ENCODE measurements at places on chromosomes 16 and 17.

DNA sequence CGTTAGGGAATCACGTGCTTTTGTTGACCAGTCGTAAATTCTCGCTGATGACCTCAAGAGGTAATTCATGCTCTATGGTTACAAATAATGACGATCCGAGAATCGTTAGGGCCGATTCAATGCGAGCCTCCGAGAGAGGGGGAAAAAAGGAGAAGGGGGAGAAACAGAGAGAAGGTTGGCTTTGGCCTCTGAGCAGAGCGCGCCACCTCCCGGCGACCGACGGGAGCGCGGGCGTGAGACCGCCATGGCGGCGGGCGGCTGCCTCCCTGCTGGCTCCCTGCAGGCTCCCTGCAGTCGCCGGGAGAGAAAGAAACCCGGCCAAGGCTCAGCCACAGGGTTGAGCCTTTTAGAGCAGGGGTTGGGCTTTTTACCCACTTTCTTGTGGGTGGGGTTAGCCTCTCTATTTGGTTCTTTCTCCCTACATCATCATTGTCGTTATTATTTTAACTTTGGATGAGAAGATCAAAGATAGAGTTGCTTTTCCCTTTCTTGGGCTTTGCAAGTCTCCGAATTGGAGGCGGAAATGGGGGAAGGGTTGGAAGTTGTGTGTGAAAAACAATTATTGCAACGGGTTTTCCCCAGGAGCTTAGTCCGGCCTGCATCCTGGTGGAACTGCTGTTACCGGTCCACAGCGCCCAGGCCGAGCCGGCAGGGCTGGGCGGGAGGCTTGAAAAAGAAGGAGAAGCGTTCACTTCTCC lies 410 bp upstream of the HOXB5 start:
- peak; percentile 83 for DNase-seq

DNA sequence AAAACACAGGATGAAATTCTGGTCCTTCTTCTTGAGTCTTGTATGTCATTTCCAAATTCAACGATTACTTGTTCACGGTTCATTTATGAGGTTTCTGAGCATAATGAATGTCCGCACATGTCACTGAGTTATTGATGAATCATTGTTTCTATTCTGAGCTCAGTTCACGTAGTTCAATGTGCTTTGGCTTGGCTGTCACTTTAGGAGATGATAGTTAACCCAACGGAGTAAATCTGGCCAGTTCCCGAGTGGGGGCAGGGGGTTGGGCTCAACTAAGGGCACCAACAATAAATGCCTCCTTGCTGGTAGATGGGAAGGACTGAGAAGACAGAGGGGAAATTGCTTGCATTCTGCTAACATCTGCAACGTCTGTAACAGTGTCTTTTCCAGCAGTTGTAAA lies 239.4 kb upstream of the HSBP1 start:
- no peak for DNase-seq

- peak; percentile 49 for DNase-seq
Observed at GRCh38 chr17:82120148-82120547, 22.1 kb upstream of the FASN start.

GRCh38 chr17:41456204-41456603 lies 11.0 kb downstream of the KRT32 start:
- DNase-seq = no peak

GRCh38 chr17:56172517-56172982 lies 19.3 kb downstream of the ANKFN1 start:
- no peak for DNase-seq

GRCh38 chr17:47267354-47267828 lies 13.8 kb downstream of the ITGB3 start:
- DNase-seq = no peak

GRCh38 chr17:50169121-50169764 lies 3.4 kb downstream of the SGCA start:
- peak; percentile 50 for DNase-seq

DNA sequence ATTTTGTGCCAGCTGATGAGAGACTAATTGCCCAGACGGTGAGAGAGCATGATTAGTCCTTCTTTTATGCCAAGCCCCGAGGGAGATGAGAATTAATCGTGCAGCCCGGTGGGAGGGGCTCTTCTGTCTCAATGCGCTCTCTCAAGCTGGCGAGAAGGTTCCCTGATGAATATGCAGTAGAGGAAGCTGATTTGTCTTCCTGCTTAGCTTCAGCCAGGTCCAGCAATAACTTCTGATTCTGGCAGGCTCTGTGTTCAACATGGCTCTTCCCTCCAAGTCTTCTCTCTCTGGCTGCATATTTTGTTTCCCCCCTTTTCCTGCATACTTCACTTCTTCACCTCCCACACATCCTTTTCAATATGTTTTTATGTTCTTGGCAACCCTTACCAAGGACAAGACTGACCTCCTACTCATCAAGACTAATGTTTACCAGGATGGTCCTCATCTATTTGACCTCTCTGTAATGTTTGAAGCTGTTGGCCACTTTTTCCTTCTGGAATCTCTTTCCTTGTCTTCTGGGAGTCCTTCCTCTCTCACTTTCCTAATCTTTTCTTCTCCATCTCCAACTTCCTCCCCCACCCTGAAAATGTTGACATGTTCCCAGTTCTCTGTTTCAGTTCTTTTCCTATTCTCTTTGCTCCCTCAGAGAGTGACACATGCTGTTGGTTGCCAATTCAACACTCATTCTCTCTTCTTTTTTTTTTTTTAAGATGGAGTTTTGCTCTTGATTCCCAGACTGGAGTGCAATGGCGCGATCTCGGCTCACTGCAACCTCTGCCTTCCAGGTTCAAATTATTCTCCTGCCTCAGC lies 33.1 kb downstream of the ARL4D start:
- no peak for DNase-seq

DNA sequence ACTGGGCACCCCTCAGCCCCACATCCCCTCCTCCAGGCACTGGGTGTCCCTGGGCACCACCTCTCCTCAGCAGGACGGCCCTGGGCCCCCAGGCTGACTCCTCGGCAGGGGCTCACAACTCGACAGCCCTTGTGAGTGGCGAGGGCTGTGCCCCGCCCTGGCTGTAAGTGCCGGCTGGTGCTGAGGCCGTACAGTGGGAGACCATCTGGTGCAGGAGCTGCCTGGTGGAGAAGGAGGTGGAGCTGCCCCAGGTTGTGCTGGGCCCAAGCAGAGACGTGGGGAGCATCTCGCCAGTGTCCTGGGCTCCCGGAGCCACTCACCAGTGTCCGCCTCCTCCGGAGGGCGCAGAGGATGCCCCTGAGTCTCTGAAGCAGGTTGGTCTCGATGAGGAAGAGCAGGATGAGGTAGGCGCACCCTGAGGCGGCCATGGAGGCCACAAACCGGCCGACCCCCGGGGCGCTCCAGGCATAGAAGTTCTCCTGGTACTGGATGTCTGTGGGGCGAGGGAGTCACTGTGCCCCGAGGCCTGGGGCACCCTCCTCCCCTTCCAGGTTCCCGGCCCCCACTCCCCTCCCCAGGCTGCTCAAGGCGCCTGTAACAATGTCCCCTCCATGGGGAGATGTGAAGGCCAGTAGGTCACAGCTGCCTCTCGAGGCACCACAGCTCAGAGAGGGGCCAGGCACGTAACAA lies 15.1 kb upstream of the RNPS1 start:
- no peak for DNase-seq

GRCh38 chr16:77736879-77737278 lies 14.6 kb downstream of the NUDT7 start:
- no peak for DNase-seq

DNA sequence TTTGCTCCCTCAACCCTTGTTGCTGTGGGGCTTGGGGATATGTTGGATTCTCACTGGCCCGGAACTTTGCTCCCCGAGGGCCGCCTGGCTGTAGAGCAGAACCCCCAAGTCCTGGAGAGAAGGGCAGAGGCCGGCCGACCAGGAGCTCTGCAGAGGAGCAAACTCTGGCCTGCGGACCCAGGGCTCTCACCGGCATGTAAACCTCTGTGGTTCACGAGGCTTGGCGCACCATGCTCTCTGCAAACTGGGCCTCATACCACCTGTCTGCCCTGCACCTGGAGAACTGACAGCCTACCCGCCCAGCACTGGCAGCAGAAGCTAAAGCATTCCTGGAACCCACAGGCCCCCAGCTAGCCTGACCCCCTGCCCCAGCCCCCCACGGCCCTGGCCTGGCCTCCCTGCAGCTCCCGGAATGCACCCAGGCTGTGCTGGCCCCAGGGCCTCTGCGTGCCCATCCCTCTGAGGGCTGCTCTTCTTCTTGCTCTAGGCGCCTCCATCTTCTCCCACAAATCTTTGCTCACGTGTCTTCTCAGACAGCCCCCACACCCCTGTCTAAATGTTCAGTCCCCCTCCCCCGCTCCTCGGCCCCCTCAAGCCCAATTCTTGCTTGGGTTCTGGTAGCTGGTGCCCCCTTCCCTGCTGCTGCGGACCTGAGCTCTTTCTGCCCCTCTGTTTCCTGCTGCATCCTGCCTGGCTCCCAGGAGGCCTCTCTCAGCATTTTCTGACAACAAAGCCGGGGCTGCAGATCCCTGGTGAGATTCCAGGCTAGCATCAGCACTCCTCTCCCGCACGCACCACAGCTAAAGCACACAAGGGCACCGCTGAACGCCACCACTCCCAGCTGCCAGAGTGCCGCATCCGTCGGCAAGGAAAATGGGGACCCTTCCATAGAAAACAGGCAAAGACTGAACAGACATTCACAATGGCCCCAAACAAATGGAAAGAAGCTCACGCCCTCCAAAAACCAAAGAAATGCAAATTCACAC lies 23.3 kb downstream of the ACTG1 start:
- DNase-seq = no peak

DNA sequence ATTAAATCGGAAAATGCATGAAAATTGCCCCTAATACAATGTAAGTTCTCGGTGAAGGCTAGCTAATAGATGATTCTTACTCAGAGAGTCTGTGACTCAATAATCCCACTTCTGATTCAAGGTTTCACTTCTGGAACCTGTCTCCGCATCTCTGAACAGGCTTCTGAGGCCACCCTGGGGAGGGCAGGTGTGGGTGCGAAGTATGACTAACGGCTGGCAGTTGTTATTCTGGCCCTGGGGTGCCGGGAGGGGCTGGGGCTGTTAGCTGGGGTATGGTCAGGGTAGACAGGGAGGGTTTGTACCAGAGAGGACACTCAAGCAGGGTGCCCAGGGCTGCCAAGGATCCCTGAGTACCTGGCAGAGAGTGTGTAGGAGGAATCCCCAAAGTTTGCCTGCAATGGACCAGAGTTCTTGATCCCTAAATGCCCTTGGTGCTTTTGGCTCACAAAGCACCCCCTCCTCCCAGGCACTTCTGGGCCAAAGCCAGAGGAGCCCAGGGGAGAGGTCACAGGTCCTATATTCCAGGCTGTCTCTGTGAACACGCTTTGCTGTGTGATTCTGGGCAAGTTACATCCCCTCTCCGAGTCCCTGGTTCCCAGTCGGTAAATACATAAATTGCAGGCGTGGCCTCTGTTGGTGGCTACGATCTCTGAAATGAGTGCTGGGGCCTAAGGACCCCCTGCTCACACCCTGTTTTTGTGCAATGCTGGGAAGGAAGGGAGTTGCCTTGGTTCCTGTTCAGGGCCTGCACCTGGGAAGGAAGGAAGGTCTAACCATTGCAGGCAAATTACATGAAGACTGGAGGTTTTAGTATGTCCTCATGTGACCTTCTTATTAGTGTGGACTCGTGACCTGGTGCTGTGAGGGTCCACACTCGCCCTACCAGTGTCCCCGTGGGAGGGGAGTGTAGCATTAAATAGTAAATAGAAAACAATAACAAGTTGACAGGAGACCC lies 49.9 kb upstream of the CPNE2 start:
- peak; percentile 85 for DNase-seq

DNA sequence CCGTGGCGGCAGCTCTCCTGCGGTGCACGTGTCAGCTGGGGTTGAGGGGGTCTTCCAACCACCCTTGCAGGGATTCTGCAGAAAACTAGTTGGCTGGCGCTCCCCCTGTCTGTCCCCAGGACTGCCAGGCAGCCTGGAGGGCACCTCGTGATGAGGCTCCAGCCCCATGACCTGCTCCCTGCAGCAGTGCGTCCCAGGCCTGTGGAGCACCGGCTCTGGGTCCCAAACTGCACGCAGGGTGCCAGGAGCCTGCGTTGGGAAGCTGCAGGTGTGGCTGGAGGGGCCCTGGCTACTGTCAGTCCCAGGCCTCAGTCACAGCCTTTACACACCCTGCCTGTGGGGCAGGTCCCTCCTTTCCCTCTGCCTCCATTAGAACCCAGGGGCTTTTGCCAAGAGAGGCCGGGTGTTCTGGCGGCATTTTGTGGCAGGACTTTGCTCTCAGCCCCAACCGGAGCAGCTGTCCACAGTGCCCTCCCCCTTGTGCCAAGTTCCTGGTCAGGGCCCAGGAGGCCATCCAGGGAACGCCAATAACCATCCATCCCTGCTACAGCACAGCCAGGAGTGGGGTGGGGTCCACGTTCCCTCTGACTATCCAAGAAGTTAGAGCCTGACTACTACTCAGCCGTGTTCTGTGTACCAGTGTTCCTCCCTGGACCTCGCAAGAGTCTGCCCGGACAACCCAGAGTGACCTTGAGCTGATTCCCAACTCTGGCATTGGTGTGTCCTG lies 9.2 kb downstream of the CHMP6 start:
- DNase-seq = no peak

- peak; percentile 77 for DNase-seq
Observed at GRCh38 chr17:68200689-68201417, 47.0 kb upstream of the AMZ2 start.

DNA sequence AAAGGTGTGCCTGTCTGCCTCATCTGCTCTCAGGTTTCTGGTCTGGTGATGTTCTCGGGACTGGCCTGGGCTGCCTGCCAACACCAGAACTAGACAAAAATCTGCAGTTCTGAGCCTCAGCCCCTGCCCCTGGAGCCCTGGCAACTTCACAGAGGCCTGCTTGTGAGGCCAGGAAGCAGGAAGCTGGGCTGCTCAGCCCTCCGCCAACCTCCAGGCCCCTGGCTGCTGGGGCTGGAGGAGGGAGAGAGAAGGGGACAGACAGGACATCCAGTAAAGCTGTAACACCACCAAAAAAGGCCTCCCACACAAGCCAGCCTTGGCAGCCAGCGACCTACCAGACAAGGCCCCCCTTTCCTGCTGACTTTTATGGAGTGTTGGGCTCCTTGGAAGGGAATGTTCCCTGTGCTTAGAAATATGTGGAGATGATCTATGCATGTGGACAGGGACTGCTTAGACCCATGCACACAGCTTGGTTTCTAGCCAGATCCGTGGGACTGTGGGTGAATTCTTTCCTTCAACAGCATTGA lies 157.6 kb downstream of the XYLT1 start:
- DNase-seq = no peak

DNA sequence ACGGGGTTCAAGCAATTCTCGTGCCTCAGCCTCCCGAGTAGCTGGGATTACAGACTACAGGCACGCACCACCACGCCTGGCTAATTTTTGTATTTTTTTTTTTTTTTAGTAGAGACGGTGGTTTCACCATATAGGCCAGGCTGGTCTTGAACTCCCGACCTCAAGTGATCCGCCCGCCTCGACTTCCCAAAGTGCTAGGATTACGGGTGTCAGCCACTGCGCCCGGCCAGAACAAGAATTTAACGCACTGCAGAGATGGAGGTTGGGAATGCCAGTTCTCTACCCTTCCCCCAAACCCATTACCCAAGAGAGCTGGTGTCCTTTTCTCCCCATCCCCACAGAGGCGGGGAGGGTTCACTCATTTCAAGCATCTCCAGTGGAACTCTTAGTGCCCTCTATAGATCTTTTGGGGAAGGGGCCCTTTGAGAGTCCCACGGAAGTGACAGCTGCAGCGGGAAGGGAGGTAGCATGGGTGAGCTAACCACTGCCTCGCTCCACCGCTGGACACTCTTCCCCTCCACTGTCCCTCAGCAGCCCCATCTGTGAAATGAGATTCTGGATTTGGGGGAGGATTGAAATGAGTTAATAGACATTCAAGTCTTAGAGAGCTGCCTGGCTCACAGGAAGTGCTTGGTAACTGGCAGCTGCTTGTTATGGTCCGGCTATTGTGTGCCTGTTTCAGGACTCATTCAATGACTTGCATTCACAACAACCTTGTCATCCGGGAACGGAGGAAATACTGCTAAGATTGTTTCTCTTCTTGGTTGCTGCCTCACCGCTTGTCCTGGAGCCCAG lies 3.5 kb upstream of the UBALD2 start:
- DNase-seq = peak; percentile 14

- DNase-seq = no peak
Observed at GRCh38 chr16:20372701-20373100, 20.2 kb upstream of the UMOD start.
